Body of pancreas (tissue), 4 donors: ENCODE measurements at places on chromosomes 3 and 15. TPM values are rescaled to one million over a fixed set of nuclear protein-coding genes. Genes with fewer than 3 reads are reported as not detected.

Gene TGM5
- total RNA-seq, result not detected

GRCh38 chr3:13277196-13277813 lies 142.8 kb downstream of the NUP210 start:
- no peak overlapping the region for H3K4me3 ChIP-seq
- no peaks in the 10 kb centered on the region for H3K27me3 ChIP-seq
- peaks cover 10% of the 10 kb centered on the region for H3K4me1 ChIP-seq
- no peak overlapping the region for H3K27ac ChIP-seq
- no peak for DNase-seq

Gene GNAT1
- not detected for total RNA-seq

Gene ARRDC4
- 31.0 TPM for total RNA-seq

- DNase-seq, result no peak
- H3K27me3 ChIP-seq, result no peaks in the 10 kb centered on the region
- no peaks in the 10 kb centered on the region for H3K4me1 ChIP-seq
- no peaks in the 10 kb centered on the region for H3K36me3 ChIP-seq
- H3K27ac ChIP-seq, result no peak overlapping the region
- H3K4me3 ChIP-seq, result no peak overlapping the region
Measured at GRCh38 chr15:38685686-38686339, 121.2 kb upstream of the RASGRP1 start.

Gene RPL32
- total RNA-seq, result 396 TPM

Gene FBXL22
- not detected for total RNA-seq

DNA sequence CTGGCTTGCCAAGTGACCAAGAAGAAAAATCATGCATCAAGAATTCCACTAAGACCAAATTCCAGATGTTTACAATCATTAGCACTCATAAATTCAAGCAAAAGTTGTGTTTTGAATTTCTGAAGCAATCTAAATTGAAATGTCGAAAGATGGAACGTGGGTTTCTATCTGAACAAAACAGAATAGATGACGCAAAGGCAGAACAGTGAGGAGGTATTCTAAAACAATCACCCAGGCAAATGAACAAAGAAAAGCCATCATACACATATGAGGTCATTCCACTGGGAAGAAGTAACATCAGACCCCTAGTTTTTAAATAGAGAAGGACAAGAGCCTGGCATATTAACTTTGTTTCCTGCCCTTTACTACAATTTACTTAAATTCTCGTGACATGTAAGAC lies 58.0 kb downstream of the MCF2L2 start:
- no peaks in the 10 kb centered on the region for H3K27me3 ChIP-seq
- DNase-seq, result no peak
- H3K4me1 ChIP-seq, result peaks cover 6% of the 10 kb centered on the region
- H3K27ac ChIP-seq, result no peak overlapping the region

Gene CAPN3
- total RNA-seq, result 6.3 TPM

DNA sequence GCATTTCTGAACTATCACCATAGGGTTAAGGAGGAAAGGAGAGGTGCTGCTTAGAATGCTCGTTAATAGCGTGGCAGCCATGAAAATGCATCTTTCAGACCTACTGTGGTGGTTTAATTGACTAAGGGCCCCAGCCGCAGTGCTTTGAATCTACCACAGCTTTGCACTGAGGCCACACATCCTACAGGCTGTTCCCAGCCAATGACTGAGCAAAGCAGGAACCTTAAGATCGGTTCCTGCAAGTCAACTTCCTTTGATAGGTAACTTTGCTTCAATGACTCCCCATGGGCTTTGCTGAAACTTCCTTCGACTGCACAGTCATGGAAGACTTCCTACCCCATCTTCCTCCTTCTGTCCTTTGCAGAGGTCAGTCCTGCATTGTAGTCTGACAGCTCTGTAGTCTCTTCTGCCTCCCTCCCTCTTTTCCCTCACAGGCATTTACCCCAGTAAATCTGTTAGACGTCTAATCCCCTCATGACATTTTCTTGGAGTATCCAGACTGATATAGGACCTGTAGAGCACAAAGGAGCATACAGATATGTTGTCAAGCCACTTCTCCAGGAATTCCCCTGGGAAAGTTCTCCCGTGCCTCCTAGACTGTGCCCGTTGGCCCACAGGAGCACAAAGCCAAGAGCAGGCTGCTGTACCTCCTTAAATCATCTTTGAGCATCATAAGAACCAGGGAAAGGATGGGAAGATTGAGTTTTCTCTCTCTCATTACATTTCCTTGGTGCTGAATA lies 2.6 kb upstream of the BCL2A1 start:
- H3K4me1 ChIP-seq, result no peaks in the 10 kb centered on the region
- no peak for DNase-seq
- H3K27me3 ChIP-seq, result no peaks in the 10 kb centered on the region
- no peak overlapping the region for H3K4me3 ChIP-seq
- no peak overlapping the region for H3K27ac ChIP-seq
- no peaks in the 10 kb centered on the region for H3K36me3 ChIP-seq

- H3K27ac ChIP-seq, result no peak overlapping the region
- no peak overlapping the region for H3K4me3 ChIP-seq
- no peaks in the 10 kb centered on the region for H3K27me3 ChIP-seq
- H3K4me1 ChIP-seq, result no peaks in the 10 kb centered on the region
- DNase-seq, result no peak
Measured at GRCh38 chr3:10466186-10466585, 39.2 kb downstream of the ATP2B2 start.

GRCh38 chr15:78179286-78179840 lies 30.2 kb downstream of the IDH3A start:
- H3K27ac ChIP-seq, result no peak overlapping the region
- DNase-seq, result no peak
- no peaks in the 10 kb centered on the region for H3K27me3 ChIP-seq
- H3K4me1 ChIP-seq, result no peaks in the 10 kb centered on the region
- H3K4me3 ChIP-seq, result no peak overlapping the region

DNA sequence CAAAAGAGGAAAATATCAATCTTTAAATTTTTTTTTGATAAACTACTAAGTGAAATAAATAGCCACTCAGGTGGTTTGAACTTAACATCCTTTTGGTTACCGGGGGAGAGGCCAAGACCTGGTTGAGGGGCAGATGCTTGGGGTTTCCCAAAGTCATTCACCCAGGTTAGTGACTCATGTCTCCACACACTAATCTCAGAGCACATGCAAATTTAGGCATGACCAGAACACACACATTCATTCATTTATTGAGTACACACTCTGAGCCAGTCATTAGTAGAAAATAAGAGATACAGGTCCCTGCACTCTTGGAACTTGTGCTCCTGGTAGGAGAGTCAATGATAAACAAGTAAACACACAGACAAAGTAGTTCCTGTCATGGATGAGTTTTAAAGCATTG lies 7.3 kb downstream of the ILDR1 start:
- no peak overlapping the region for H3K27ac ChIP-seq
- peaks cover 1% of the 10 kb centered on the region for H3K36me3 ChIP-seq
- DNase-seq, result no peak
- no peak overlapping the region for H3K4me3 ChIP-seq
- H3K27me3 ChIP-seq, result no peaks in the 10 kb centered on the region

GRCh38 chr15:86355801-86356200 lies 276.1 kb downstream of the AGBL1 start:
- H3K4me1 ChIP-seq, result no peaks in the 10 kb centered on the region
- H3K27ac ChIP-seq, result no peak overlapping the region
- no peak for DNase-seq
- no peak overlapping the region for H3K4me3 ChIP-seq

Gene KIF15
- 0.78 TPM for total RNA-seq

Gene RSRC1
- 21.5 TPM for total RNA-seq

DNA sequence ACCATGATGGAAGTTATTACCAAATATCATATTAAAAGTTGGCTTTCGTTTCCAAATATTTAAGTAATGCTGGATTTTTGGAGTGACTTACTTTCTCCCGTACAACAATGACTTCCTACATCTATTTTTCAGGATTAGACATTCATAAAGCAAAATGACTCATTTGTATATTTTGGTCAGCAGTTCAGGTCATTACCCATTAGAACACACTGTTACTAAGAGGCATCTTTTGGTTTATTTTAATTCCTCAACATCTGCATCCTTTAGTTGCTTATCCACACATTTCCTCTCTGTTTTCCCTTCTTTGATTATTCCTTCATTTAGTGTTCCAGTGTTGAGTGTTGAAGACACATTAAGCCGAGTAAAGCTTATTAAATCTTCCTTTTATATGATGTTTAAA lies 348.2 kb downstream of the NAALADL2 start:
- no peak overlapping the region for H3K4me3 ChIP-seq
- no peak overlapping the region for H3K27ac ChIP-seq
- no peaks in the 10 kb centered on the region for H3K27me3 ChIP-seq
- H3K36me3 ChIP-seq, result no peaks in the 10 kb centered on the region
- DNase-seq, result no peak

Gene RBSN
- total RNA-seq, result 9.1 TPM

Gene SLC51A
- 0.26 TPM for total RNA-seq

- H3K27me3 ChIP-seq, result no peaks in the 10 kb centered on the region
- H3K4me1 ChIP-seq, result no peaks in the 10 kb centered on the region
- H3K4me3 ChIP-seq, result no peak overlapping the region
- DNase-seq, result no peak
Measured at GRCh38 chr15:74397239-74398068, 30.0 kb upstream of the CYP11A1 start.

Gene THPO
- not detected for total RNA-seq

DNA sequence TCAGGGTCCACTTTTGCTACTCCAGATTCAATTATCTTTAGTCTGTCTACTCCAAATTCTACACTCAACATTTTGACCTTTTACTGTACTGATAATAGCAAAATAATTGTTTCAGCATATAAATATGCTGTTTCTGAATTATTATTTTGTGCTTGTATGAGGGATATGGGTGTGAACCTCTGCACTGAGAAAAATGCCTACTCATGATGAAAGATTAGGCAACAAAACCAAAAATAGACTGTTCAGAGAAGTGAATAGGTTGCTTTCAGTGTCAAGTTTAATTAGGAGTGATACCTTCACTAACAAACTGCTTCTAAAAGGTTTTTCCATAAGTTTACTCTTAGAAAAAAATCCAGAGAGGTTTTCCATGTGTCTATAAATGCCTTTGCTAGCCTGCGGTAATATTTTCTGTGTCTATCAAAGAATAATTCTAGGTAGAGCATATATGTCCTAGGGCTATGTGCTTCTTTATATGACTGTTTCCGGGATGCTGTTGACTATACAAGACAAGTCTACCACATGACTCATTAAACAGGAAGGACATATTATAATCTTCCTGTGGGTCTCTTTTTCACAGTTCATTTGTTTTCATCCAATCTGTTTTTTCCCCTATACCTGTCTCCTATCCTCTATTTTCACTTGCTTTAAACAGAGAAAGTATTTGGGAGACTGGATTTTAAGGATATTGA lies 218.5 kb upstream of the TTC14 start:
- no peaks in the 10 kb centered on the region for H3K27me3 ChIP-seq
- no peak overlapping the region for H3K27ac ChIP-seq
- no peaks in the 10 kb centered on the region for H3K36me3 ChIP-seq
- DNase-seq, result no peak
- no peak overlapping the region for H3K4me3 ChIP-seq

Gene EHHADH
- 9.2 TPM for total RNA-seq

Gene LARP6
- total RNA-seq, result 20.0 TPM

Gene ROPN1B
- total RNA-seq, result 0.52 TPM

Gene TMEM207
- not detected for total RNA-seq

- no peaks in the 10 kb centered on the region for H3K36me3 ChIP-seq
- DNase-seq, result no peak
- H3K27ac ChIP-seq, result no peak overlapping the region
- no peak overlapping the region for H3K4me3 ChIP-seq
- peaks cover 7% of the 10 kb centered on the region for H3K4me1 ChIP-seq
- no peaks in the 10 kb centered on the region for H3K27me3 ChIP-seq
Measured at GRCh38 chr15:55893852-55894251, 99.6 kb downstream of the NEDD4 start.

DNA sequence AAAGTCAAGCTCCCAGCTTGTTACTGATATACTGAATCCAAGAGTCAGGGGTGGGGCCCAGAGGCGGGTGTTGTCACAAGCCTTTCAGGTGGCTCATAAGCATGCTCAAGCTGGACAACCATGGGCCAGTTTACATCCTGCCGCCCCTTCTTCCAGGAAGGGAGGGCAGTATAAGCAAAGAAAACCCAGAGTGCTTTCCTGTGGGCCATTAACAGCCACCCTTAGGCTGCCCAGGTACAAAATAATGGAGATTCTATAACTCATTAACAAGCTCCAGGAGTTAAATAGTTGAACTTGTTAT lies 183.2 kb downstream of the NTRK3 start:
- no peak overlapping the region for H3K27ac ChIP-seq
- H3K36me3 ChIP-seq, result no peaks in the 10 kb centered on the region
- no peak overlapping the region for H3K4me3 ChIP-seq
- H3K27me3 ChIP-seq, result no peaks in the 10 kb centered on the region
- H3K4me1 ChIP-seq, result no peaks in the 10 kb centered on the region
